ENCODE measurements at places on chromosomes 16 and 17.
A peak's percentile ranks its signal among the peaks of the same experiment; 100 is the strongest.

GRCh38 chr16:85749771-85750145, 1.1 kb downstream of the C16orf74 start:
- DNase-seq = no peak

DNA sequence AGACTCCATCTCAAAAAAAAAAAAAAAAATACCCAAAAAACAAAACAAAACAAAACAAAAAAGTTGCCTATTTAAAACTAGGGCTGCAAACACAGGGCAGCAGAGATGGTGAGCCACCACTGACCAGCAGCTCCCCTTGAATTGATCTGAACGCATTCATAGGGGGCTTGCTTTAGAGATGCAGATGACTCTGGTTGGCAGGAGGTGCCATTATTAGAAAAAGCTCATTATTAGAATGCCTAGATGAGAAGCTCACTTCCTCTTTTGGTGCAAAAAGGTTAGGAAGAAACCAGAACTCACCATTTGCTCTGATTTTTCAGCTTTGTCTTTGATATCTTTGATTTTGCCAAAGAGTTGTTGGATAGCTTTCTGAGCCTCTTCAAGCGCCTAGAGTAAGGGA, 53.1 kb downstream of the VPS53 start:
- DNase-seq = no peak

- no peak for DNase-seq
Observed at GRCh38 chr16:86354641-86355513, 155.4 kb upstream of the FOXF1 start.

DNA sequence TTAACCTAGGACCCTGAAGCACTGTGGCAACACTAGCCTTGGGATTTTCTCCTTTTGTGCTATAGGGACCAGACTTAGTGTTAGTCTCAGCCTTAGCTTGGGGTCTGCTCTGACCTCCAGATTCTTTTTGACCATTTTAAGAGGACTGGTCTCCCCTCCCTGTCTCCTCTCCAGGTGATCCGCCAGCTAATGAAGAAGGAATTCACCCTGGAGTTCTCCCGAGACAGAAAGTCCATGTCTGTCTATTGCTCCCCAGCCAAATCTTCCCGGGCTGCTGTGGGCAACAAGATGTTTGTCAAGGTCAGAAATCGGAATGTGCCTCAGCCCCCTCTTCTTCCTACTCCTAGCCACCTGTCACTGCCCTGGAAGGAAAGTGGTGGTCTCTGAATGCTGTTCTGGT, 19.5 kb downstream of the ATP2A1 start:
- no peak for DNase-seq

DNA sequence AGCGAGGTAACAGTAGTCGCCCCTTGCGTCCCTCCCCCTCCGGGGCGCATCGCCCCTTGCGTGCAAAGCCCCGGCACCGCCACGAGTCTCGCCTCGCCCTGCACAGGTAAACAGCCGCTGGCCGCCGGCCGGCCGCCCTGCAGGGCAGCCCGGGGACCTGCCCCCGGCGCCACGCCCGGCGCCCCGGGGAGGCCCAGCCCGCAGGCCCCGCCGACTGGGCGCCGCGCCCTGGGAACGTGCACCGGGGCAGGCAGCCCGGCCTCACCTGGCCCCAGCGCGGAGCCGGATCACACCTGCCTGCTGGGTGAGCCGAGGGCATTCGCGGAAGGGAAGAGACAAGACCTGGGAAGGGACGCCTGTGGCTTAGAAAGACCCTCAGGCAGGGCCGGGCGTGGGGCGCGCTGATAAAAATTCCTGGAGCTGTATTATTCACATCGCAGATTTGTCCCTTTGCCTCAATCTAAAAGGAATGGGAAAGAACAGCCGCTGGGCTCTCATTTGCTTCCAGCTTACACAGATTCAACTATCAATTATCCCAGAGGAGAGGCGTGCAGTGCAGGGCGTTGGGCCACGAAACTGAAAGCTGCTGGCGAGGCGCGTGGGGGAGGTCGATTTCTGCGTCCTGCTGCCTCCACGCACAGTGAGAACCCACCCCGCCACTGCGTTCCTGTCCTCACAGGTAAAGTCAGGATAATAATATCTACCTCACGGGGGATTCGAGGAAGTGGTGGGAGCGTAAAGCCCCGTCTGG, 451.9 kb downstream of the SLC39A11 start:
- no peak for DNase-seq

DNA sequence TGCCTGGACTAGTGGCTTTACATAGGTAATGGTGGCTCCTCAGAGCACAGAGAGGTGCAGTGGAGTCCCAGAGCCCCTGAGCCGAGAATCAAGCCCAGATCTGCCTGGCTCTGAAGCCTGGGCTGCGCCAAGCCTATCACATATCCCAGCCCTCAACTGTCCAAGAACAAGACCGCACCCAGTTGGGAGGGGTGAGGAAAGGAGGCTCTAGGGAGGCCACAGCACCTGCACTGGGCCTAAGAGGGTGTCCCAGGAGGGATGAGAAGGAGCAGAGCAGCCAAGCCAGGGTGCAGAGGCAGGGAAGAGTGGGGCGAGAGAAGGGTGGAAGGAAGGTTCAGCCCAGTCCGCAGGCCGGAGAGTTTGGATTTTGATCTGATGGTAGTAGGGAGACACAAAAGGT, 941 bp upstream of the RNF112 start:
- peak; percentile 55 for DNase-seq

GRCh38 chr17:60827943-60828342, 150.3 kb downstream of the BCAS3 start:
- DNase-seq = no peak

- DNase-seq = no peak
Observed at GRCh38 chr16:83785455-83785854, 22.3 kb upstream of the HSBP1 start.

- no peak for DNase-seq
Observed at GRCh38 chr16:27598220-27598619, 48.3 kb downstream of the KATNIP start.

DNA sequence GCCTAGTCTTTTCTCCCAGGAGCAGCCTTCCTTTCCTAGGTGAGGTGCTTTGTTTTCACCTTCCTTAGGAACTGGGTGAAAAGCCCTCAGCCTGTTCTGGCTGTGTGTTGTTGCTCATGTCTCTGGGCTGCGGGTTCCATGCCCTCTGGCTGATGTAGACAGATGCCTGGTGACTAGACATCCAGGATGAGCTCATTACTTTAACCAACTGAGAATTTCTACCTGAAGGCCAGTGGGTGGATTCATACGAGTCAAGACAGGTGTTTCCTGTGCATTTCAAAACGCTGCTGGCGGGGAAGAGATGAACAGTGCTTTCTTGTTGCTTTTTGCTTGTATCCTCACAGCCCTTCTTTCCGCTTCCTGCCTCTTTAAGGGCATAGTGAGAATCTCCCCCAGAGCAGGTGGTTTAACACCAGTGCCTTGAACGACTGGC, 22.3 kb downstream of the SAP30BP start:
- DNase-seq = no peak

- DNase-seq = no peak
Observed at GRCh38 chr16:84650062-84650991, 2.0 kb downstream of the KLHL36 start.

DNA sequence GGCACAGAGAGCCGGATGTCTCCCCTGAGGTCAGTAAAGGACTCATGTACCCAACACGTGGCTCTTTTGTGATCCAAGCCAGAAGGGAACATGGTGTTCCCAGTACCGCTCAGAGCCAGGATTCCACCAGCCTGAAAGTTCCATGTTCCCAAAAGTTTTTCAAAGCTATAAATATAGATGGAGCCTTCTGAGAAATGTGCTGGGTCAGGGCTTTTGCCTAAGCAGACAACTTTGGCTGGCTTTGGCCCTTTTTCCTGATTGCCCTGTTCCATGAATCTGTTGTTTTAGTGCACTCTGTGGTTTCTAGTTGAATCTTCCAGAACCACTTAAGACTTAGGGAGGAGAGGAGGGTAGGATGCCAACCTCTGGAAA, 128.5 kb upstream of the HS3ST2 start:
- no peak for DNase-seq

DNA sequence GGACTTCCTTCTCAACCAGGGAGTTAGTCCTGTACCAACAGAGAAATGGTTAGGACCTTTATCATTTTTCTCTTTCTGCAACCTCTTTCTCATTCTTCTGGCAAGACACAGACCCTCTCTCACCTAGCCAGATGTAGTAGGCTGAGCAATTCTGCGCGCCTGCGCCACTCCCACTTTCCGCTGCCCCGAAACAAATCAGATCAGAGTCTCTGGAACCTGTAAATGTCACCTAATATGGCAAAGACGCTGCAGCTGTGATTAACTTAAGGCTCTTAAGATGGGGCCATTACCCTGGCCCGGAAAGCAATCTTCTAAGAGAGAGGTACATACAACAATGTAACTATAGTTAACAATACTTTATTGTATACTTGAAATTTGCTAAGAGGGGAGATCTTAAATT, 94.3 kb upstream of the ASIC2 start:
- DNase-seq = no peak

- no peak for DNase-seq
Observed at GRCh38 chr17:50055426-50056216, at the start of gene ITGA3. Gene ITGA3, plus strand, starts transcription at chr17:50056110. Its CDS starts 330 bp downstream, at chr17:50056440.

DNA sequence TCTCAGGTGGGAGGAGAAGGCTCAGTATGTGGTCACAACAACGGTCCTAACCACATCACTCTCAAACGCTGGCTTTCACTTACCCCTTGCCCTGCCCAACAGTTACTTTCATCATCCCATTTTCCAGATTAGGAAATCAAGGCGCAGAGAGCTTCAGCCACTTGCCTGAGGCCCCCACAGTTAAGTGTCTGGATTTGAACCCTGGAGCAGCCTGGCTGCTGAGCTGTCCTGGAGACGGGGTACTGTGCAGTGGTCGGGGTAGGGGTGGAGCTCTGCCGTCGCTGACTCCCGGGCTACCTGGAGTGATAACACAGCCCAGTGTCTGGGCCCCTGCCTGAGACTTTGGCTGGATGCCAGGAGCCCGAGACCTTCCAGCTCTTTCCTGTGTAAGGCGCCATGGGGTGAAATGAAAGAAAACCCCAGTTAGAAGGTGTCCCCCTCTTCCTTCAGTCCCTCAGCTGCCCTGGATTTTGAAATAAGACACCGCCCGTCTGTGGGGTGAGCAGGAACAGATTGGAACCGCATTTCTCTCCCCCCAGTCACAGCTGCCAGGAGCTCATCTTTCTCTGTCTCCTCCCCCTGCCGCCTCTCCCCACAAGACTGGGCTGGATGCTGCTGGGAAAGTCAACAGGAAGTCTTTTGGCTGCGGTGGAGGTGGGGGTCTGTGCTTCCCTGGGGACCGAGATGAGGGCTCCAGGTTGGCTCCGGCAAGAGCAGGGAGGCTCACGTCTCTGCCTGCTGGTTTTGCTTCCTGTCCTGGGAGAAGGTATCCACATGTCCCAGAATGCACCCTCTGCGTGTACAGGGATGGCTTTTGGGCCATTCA, 280.2 kb downstream of the SEC14L1 start:
- DNase-seq = no peak

- no peak for DNase-seq
Observed at GRCh38 chr16:12677502-12677901, 126.2 kb downstream of the CPPED1 start.

GRCh38 chr17:70668276-70668937, 499.1 kb downstream of the KCNJ2 start:
- DNase-seq = no peak

DNA sequence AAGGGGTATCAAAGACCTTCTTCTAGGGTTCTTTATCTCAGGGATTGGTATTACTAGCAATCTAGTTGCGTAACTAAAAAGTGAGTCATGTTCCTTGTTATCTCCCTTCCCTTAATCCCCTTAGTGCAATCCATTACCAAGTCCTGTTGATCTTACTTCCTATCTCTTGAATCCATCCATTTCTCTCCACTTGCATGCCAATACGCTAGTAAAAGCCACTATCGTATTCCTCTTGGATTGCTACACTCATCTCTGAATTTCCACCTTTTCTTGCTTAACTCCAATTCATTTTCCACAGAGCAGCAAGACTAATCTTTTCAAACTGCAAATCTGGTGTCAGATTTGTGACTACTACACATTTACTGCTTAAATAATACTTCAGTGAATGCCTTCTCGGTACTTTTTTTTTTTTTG, 1.8 kb upstream of the ADAT1 start:
- DNase-seq = no peak

GRCh38 chr17:81008140-81008539, 16.5 kb downstream of the CHMP6 start:
- DNase-seq = no peak

GRCh38 chr17:73591296-73592078, 52.8 kb downstream of the SDK2 start:
- DNase-seq = no peak

GRCh38 chr17:75238684-75239191, 22.7 kb downstream of the GGA3 start:
- peak; percentile 81 for DNase-seq

GRCh38 chr16:54125751-54126655, 160.6 kb downstream of the IRX3 start:
- no peak for DNase-seq

- no peak for DNase-seq
Observed at GRCh38 chr16:3876160-3876559, 4.4 kb downstream of the CREBBP start.

GRCh38 chr17:75031972-75032719, 14.6 kb downstream of the ATP5PD start:
- peak; percentile 78 for DNase-seq

- peak; percentile 62 for DNase-seq
Observed at GRCh38 chr17:81241648-81242420, 2.7 kb downstream of the NDUFAF8 start.

GRCh38 chr17:71881041-71881440, 239.8 kb upstream of the SOX9 start:
- DNase-seq = no peak

- DNase-seq = no peak
Observed at GRCh38 chr16:24670623-24671454, 58.6 kb upstream of the TNRC6A start.

DNA sequence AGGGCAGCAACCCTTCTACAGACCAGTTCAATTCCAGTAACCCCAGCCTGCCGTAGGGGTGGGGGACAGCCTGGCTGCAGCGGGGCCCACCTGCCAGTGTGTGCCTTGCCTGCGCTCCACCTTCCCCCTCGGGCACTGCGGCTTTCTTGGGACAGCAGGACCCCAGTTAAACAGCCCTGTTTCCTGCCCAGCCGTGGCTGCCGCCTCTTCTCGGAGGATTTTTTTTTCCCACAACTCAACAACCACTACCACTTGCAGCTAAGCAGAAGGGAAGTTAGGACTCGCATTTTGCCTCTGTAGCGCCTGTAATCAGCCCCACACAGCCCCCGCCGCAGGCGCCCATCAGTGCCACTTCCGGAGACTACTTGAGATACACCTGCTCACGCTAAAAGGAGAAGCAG, 76.1 kb downstream of the RAI1 start:
- peak; percentile 66 for DNase-seq

GRCh38 chr16:30535777-30536190, 1.1 kb upstream of the ZNF747 start:
- peak; percentile 87 for DNase-seq

Data from hematopoietic multipotent progenitor cell treated with erythropoietin and hydrocortisone succinate and interleukin-3 and kit ligand, for 8 days (in vitro differentiated cells).